ENCODE measurements at places on chromosomes 7 and 10.

DNA sequence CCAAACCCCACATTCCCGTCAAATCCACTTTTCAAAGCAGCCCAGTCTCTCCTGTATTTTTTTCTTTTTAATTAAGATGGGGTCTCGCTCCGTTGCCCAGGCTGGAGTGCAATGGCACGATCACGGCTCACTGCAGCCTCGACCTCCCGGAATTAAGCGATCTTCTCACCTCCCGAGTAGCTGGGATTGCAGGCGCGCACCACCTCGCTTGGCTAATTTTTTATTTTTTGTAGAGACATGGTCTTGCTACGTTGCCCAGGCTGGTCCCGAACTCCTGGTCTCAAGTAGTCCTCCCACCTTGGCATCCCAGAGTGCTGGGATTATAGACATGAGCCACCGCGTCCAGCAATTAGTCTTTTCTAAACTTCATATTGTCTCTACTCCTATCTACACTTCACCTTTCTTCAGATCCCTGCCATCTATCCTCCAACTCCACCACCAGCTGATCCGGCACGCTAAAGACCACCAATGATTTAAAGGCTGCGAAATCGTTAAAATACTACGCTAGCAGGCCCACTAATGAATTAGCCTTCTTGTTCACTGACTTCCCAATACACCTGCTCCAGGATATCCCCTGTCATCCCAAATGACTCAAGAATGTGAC is 525 bp upstream of the CHUK start:
- no peak for DNase-seq

GRCh38 chr10:46273506-46274477 is 13.0 kb upstream of the ANTXRL start:
- DNase-seq, result no peak

GRCh38 chr10:66455304-66455703 is 470.5 kb upstream of the LRRTM3 start:
- no peak for DNase-seq

DNA sequence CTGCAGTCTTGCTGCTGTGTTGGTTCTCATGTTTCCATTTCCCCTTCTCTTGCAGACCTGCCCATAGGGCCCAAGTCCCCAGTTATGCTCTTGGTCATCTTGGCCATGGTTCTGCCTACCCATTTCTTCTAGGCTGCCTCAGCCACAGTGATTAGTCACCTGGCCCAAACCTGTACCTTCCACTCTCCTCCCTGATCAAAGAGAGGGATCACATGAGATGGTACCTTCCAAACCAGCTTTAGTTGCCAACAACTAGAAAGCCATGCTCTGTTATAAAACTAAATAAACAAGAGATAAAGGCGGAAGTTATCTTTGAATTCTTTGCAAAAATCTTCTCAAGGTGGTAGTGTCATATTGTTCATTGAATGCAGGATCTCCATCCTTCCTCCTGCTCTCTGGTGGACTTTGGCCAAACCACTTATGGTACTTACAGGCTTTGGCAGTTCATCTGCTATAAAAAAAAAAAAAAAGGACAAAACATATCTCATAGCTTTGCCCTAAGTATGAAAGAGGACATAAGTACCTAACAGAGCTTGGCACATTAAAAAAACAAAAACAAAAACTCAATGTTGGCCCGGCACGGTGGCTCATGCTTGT is 25.8 kb downstream of the TACC2 start:
- no peak for DNase-seq

DNA sequence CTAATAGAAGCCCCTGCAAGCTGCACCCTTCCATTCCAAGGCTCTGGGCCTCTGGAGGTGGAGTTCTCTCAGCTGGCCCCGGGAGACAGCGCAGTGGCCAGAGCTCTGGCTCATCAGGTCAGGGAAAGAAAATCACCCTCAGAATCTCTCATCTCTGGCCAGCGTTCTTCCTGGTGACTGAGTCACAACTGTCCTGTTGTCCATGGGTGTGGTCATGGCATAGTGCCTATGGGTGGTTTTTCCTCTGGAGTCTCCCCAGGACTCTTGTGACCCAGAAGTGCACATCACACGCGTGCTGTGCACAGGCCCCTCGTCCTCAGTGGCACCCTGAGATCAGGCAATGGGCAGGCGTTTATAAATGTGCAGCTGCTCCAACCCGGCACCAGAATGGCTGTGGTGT is 27.4 kb upstream of the FXYD4 start:
- DNase-seq, result no peak

DNA sequence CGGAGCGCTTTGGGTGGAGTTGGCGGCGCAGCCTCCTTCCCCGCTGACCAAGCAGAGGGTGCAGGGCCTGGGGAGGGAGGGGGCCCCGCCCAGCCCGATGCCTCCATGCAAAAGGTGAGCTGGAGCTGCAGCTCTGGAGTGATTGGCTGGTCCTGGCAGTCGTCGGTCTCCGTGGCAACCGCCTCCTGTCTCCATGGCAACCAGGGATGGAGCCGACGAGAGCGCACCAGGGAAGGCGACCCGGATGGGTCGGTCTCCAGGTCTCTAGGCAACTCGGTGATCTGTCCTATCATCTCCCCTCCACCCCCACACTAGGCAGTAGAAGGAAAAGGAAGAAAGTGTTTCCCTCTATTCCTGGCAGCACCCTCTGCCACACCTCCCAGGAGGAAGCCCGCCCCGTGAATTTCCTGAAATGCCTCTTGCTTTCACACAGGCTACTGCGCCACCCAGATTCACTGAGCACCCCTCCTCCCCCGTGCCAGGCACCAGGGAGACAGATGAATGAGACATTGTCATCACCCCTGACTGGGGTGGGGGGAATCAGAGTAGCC is 647 bp upstream of the NACAD start:
- no peak for DNase-seq

- no peak for DNase-seq
Measured at GRCh38 chr10:123781956-123782500, 109.6 kb downstream of the CPXM2 start.
